ENCODE measurements at places on chromosomes 7 and 10.

DNA sequence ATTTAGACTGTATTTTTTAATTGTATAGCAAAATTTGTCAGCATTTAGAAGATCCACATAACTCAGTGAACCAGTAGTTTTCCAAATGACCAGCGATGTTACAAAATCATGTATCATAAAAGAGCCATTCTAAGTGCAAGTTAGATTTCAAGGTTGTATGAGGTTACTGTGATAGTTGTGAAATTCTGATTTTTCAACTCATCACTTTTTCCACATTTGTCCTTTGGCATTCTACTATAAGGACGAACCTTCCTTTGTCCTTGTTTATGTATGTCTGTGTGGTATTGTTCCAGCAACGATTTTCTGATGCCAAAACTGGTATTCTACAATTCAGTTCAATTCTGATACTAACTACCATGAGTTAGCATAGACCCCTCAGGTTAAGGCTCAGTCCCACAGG is 64.2 kb downstream of the TAX1BP1 start:
- DNase-seq, result no peak

GRCh38 chr7:108142180-108142579 is 12.0 kb upstream of the LAMB4 start:
- DNase-seq, result no peak

- DNase-seq, result no peak
Measured at GRCh38 chr7:72035266-72035665, 376.9 kb downstream of the CALN1 start.

DNA sequence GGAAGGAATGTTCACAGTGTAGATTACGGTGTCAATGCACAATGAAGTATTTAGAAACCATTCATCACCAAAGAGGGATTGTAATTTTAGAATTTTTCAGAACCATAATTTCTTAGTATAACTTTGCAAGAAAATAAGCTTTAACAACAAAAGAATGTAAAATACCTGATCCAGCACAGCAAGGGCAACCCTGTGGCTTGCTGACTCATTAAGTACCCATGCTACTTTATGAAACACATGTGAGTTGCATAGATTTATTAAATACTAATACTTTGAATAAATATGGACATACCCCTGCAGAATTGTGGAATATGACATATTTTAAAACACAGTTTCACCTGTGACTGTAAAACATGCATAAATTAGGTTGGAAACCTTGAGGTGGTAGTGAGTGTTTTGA is 281.3 kb downstream of the ZNF248 start:
- no peak for DNase-seq

DNA sequence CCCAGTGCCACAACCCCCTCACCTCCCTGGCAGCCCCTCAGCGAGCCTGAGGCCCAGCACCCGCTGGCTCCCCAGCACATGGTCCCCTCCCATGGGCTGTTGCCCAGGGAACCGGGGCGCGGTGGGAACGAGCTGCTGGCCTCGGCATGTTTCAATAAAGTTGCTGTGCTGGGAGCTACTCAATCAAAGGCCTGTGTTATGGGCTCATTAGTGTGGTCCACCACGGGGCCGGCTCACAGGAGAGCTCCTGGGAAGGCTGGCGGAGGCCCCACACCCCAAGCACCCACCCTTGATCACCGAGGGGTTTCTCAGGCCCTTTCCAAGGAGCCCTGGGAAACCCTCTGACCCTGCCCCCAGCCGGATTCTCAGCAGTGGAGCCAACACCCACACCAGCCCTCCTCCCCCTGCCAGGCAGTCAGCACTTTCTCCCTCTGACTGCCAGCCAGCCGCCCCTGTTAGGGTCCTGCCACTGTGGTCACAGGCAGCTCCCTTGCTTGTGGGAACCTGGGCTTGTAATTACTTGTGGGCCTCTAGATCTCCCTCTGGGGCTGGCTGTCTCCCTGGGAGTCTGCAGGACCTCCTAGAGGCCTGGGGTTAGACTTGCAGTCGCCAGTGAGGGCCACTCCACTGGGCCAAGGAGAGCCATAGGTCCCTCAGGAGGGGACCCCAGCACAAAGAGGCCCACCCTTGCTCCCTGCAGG is 24.8 kb upstream of the TRIM8 start:
- no peak for DNase-seq

DNA sequence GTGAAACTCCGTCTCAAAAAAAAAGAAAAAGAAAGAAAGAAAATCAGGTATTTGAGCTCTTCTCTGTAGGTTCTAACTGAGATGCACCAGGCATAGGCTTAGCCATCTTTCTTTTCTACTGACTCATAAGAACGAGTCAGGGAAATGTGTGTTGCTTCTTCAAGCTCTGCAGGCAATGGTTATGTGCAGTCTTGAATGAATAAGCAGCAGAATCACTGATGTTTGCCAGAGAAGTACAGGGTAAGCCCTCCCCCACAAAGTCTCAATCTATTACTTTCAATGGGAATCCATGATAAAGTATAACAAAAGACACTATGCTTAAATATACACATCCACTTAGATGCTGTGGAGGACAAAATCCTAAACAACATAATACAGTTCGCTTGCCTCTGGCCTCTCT is 239.2 kb downstream of the PARD3 start:
- DNase-seq, result peak; percentile 60

DNA sequence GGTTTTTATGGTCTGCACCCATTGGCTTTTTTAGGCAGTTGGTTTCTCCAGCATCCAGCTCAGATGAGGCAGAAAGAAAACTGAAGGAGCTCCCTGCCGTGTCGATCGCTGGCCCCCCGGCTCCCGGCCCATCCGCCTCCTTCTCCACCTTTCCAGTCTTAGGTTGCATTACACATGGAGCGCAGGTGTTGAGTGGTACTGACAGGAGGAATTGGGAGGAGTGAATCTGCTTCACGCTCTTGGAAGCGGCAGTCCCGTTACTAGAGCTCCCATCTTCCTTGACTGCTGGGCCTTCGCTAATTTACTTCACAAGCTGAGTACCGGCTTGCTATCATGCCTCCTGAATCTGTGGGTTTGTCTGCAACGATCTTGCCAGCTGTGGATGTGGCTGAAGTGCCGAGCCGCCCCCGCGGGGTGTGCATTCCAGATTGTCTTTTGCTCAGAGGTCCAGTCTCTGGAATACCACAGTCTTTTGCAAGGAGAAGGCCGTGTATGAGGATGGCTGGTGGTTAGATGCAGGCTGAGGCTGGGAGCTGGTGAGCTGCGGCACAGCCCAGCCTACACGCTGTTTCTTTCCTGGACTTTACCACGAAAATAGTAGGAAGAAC is 17.1 kb downstream of the IQCE start:
- DNase-seq, result no peak

DNA sequence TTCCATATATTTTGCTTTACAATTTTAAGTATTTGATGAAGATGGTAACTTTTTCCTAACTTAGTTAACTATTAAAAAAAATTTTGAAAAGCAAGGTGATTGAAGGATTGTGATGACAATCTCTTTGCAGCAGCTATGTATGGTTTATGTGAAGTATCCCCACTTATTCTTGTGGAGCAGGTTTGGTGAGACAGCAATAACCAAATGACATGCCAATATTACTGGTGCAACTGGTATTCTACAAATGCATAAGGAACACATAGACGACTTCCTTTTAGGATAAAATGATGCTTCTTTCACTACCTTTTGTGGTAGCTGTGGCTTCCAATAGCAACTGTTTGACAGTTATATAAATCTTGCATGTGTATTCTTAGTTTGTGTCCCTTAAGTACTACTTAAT is 465.3 kb downstream of the PLXDC2 start:
- DNase-seq, result peak; percentile 4

GRCh38 chr10:72800000-72800740 is 93.4 kb upstream of the OIT3 start:
- DNase-seq, result peak; percentile 7

GRCh38 chr10:91571671-91572070 is 61.2 kb downstream of the PPP1R3C start:
- DNase-seq, result no peak

- DNase-seq, result no peak
Measured at GRCh38 chr10:111556666-111557065, 479.8 kb downstream of the ADRA2A start.

GRCh38 chr7:41131956-41132355 is 570.9 kb downstream of the INHBA start:
- no peak for DNase-seq

DNA sequence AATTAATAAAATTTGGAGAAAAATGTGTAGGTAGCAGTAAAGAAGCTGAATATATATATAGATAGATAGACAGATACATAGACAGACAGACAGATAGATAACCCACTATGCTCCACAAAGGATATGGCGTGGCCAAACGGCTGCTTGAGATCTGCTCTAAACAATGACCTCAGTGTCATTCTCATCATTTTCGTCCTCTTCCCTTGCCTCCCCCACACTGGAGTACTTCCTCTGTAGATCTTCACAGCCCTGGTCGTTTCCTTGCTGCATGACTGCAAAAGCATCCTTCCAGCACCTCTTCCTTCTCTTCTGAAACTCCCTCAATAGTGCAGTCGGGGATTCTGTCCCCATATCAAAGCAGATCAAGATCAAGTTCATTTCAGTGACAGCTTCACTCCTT is 35.6 kb upstream of the ATP6V0A4 start:
- no peak for DNase-seq

GRCh38 chr10:13950543-13950939 is 363.8 kb downstream of the PRPF18 start:
- no peak for DNase-seq

- peak; percentile 85 for DNase-seq
Measured at GRCh38 chr7:16669581-16669980, 23.6 kb downstream of the BZW2 start.

DNA sequence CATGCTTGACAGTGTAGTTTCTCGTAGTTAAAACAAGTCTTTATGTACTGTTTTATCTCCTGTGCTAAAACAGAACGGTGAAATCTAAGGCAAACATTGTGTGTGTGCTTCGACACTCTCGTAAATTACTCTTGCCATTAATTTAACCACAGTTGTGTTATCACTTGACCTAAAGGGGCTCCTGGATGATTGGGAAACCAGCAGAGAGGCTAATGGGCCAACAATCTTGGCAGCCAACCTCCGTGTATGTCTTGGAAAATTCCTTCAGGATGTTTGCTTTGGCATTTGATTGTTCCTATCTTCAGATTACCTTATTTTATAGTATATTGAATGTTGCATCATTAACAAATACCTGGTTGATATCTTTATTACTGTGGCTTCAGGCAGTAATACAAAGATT is 409.5 kb downstream of the SDK1 start:
- DNase-seq, result no peak

DNA sequence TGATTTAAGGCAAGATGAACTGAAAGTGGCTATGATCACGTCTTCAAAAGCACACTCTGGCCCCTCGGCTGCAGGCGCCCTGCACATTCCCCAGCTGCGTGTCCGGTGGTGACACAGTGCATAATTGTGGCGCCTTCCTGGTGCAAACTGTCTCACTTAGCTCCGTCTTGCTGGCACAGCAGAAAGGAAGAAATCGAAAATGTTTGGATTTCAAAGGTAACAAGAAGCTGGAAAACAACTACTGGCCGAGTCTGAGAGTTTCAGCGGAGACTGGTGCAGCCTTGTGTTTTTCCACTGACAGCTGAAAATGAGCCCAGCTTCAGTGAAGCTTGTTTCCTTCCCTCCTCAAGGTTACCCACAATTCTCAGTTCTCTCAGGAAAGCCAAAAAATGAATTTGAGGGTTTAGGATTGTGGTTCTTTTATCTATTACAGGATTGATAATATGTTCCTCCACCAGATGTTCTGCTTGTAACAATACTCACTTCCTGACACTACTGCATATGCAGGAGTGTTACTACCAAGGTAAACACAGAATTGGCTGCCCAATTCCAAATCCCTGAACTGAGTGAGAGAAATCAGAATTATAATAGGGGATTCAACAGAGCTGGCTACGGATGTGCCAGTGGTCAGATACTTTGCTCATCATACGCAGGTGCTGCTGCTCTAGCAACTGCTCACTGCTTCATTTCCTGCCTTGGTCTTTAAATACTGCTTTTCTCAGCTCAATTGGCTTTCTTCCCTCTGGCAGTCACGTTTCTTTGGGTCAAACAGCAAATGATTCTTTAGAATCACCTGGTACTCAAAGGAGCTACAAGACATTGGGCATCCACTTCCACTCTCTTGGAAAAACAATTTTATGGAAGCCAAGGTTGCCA is 63.7 kb downstream of the TRUB1 start:
- DNase-seq, result no peak

DNA sequence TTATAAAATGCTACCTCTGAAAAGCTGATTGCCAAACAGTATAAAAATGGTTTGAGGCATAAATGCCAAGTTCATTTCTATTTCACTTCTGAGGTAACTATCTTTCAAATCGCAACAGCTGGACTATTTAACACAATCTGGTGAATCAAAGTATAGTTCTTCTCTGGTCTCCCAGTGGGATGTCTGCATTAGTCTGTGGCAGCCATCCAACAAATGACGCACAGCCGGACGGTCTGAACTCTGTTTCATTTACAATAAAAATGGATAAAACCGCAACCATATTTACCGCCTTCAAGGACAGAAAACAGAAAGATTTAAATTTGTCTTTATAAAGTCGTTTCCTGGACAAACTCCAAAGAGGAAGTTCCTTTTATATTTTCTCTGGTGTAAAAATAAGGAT is 41.9 kb downstream of the ENO4 start:
- DNase-seq, result peak; percentile 35

DNA sequence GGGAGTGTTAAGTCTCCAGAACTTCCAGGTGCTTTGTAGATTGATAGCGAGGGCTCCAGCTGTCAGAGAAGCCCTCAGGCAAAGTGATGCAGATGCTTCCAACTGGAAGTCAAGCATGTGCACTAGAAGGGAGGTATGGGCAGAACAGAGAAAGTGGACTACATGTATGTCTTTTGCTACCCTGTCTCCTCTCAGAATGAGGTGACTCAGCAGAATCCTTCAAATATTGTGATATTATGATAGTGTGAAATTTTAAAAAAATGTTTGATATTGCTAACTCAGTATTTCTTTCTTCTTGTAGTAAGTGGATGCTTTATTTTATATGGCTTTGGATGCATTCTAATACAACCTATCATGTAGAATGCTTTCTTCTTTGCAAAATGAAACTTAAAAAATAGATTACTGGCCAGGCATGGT is 138.9 kb upstream of the SVIL start:
- DNase-seq, result no peak

GRCh38 chr7:158030566-158030965 is 557.1 kb downstream of the PTPRN2 start:
- no peak for DNase-seq

DNA sequence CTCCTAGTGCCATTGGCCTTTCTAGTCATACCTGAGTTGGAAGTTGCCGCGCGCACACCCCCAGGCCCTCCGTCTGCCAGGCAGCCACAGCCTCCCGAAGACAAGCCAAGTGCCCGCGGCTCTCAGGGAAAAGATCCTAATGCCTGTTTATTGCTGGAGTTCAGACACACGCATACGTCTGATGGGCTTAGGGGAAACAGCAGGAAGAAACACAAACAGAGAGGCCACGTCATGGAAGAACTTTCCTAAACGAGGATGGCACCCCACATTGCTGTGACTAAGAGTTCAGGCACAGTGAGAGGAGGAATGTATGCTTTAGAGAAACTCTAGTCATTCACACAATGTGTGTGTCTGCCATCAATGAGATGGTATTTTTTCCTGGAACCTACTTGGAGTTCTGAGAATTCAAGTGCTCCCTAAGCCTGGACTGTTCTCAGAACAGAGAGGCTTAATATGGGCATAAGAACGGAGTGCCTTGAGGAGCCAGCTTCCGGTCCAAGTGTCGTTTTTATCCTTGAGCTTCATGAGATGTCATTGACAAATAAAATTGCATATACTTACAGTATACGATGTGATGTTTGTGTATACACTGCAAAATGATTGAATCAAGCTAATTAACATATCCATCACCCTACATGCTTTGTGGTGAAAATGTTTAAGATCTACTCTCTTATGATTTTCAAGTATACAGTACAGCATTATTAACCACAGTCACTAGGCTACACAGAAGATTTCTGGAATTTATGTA is 11.6 kb upstream of the RBP3 start:
- DNase-seq, result no peak

GRCh38 chr7:5143106-5143505 is 46.9 kb upstream of the WIPI2 start:
- DNase-seq, result no peak
